Tibial artery (tissue), 4 donors: ENCODE measurements at places on chromosomes 7 and 10.

DNA sequence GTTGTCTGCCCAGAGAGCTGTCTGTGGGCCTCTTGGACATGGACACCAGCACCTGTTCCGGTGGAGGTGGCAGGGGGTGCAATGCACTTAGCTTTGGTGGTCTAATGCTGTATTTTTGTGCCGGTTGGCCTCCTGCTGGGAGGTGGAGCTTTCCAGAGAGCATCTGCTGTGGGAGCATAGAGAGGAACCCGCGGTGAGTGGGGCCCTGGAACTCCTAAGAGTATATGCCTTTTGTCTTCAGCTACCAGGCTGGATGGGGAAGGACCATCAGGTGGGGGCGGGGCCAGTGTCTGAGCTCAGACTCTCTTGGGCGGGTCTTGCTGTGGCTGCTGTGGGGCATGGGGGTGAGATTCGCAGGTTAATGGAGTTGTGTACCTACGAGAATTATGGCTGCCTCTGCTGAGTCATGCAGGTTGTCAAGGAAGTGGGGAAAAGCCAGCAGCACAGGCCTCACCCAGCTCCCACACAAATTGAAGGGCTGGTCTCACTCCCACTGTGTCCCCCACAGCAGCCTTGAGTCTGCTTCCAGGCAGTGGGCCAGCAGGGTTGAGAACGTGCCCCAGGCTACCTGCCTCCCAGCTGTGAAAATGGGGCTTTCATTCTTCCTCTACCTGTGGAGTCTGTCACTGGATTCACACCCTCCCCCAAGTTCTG lies 29.0 kb downstream of the JAKMIP3 start:
- DNase-seq, result no peak

DNA sequence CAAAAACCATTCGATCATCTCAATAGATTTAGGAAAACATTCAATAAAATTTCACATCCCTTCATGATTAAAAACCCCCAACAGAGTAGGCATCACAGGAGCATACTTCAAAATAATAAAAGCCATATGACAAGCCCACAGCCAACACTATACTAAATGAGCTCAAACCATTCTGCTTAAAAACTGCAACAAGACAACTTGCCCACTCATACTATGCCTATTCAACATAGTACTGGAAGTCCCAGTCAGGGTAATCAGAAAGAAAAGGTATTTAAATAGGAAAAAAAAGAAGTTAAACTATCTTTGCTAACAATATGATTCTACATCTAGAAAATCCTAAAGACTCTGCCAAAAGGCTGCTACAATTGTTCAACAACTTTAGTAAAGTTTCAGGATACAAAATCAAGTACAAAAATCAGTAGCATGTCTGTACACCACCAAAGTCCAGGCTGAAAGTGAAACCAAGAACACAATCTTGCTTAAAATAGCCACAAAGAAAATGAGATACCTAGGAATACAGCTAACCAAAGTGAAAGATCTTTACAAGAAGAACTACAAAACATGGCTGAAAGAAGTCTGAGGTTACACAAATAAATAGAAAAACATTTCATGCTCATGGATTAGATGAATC lies 882.6 kb downstream of the GRM8 start:
- no peak for DNase-seq

- DNase-seq, result no peak
These were observed 481.0 kb downstream of the TNS3 start for GRCh38 chr7:47100817-47101435.

DNA sequence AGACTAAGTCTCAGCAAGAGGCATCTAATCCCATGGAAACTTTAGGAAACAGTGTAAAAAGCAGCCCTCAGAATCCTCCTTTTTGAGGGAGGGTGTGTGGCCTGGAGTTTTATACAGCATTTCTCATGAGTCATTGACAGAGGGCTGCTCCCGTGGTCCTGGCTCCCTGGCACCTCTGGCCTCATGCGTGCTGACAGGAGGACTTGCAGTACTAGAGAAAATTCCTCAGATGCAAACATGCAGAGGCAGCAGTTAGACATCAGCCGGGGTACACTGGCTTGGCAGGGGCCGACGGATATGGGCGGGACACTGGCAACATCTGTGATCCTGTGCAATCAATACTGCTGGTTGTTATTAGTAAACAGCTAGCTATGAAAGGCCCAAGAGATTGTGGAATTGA lies 925.1 kb upstream of the CELF2 start:
- DNase-seq, result no peak

GRCh38 chr7:43570688-43571365 lies 12.1 kb upstream of the STK17A start:
- no peak for DNase-seq

GRCh38 chr10:22684699-22685098 lies 29.7 kb downstream of the PIP4K2A start:
- no peak for DNase-seq

DNA sequence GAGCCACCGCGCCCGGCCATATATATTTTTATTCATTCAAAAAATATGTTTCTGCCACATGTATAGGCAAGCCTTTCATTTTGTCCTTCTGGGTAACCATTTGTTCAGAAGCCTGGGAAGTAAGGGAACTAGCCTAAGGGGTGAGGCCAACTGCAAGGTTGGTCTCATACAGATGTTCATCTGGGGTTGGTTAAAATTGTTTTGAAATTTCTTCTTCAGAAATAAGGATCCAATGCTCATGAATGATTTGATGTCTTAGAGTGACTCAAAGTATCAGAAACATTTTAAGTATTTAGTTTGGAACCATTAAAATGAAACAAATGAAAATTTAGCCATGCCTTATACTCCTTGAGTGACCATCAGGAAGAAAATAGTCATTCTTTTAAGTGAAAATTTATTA lies 397.2 kb downstream of the SUGCT start:
- no peak for DNase-seq

DNA sequence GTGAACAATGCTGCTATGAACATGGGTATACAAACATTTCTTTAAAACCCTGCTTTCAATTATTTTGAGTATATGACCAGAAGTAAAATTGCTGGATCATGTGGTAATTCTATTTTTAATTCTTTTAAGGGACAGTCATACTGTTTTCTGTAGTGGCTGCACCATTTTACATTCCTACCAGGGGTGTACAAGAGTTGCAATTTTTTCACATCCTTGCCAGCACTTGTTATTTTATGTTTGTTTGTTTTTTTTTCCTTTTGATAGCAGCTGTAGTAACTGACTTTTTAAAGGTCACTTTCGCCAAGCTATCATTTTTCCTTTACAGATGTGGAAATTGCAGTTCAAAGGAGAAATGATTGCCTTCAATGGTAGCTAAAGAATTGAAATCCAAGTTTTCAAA lies 99.5 kb downstream of the GPR85 start:
- DNase-seq, result no peak

DNA sequence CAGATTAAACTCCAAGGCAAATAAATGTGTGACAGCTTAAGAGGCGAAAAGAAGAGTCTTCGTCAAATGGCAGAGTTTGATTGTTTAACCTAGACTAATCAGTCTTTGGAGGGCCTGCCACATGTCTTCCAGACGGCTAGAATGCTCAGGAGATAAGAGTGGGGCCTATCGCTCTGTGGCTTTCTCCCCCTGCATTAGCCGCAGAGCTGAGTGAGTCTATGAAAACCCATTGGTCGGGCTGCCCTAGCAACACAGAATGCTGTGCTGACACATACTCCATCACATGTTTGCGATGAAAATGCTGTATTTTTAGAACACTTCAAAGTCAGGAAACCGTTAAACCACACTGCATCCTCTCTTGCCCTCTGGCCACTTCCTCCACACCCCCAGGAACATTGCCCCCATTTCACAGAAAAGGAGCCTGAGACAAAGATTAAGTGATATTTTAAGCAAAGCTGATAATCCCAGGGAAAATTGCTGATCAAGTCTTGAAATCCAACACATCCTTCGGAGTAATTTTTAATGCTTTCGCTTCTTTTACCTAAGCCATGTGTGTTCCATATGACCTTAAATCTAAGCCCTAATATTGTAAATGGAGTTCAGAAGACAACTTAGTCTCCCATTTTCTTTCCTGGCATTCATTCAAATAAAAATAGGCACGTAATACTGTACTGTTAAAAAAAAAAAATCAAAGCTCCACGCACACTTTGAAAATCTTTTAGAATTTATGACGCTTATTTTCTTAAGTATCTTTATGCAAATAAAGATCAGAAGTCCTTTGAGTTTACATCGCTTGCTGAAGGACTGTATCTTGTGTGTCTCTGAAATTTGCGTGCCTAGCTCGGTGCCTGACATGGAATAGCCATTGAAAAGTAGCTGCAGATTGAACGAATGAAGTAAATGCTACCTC lies 161.2 kb downstream of the CELF2 start:
- DNase-seq, result no peak

DNA sequence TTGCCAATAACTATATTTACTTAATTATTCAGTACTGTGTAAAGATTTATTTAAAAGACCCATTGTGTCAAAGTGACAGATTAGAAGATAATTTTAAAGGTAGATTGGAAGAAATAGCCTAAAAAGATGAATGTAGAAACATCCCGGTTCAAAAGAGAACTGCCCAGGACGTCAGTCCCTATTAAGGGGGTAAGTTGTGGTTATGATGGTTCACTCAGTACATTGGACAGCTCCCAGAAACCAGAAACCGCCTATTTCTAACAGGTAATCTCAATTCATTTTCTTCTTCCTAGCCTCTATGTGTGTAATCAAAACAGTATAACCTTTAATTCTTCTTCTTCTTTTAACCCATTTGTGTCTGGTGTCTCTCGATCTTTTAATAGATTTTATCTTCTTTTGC lies 1.5 kb upstream of the FERD3L start:
- DNase-seq, result no peak

- DNase-seq, result peak; percentile 73
These were observed 115.9 kb upstream of the EEPD1 start for GRCh38 chr7:36037121-36037662.

DNA sequence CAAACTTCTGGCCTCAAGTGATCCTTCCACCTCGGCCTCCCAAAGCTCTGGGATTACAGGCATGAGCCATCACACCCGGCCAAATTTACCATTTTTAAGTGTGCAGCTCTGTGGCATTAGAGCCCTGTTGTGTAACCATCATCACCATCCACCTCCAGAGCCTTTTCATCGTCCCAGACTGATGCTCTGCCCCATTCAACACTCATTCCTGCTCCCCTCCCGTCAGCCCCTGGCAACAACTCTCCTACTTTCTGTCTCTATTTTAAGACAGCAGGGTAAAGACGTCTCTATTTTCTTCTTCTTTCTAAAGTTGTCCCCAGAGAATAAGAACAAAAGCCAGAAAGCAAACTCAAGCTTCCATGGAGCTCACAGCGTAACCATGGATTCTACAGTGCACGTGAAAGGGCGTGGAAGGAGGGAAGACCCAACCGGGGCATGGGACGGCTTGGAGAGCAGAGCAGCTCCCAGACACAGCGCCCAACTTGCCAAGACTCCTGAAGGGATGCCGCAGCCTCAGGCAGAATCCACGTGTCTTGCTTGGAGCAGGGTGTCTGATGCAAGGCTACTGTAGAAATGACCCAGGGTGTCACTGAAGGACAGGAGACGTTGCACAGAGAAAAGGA lies 42.7 kb upstream of the PITRM1 start:
- DNase-seq, result no peak

GRCh38 chr7:106082087-106082854 lies 29.8 kb downstream of the SYPL1 start:
- no peak for DNase-seq

DNA sequence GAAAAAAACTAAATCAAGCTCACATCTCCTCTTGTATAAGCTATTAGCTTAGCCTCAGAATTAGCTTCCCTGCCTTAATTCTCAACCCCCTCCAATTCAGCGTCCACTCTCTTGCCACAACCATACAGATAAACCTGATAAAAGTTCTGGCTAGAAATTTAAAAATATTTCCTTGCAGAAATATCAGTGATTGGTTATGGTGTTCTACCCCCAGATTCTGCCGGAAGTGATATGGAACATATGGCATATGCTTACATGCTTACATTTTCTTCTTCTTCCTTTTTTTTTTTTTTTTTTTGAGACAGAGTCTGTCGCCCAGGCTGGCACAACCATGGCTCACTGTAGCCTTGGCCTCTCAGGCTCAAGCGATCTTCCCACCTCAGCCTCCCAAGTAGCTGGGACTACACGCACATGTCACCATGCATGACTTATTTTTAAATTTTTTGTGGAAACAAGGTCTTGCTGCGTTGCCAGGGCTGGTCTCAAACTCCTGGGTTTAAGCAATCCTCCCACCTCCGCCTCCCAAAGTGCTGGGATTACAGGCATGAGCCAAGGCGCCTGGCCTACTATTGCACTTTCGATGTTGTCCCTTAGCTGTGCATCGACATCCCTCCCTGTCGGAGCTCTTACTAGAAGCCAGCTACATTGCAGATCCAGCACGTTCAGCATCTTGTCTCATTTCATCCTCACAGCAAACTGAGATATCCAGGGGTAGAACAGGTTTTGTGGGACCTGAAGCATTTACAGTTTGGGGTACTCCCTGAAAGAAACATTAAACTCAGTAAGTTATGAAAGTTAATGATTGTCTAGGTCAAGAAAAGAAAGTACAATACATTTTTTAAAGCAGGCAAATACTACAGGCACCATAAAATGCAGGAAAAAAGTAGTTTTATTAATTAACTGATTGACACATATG lies 205.6 kb upstream of the TCF7L2 start:
- no peak for DNase-seq

DNA sequence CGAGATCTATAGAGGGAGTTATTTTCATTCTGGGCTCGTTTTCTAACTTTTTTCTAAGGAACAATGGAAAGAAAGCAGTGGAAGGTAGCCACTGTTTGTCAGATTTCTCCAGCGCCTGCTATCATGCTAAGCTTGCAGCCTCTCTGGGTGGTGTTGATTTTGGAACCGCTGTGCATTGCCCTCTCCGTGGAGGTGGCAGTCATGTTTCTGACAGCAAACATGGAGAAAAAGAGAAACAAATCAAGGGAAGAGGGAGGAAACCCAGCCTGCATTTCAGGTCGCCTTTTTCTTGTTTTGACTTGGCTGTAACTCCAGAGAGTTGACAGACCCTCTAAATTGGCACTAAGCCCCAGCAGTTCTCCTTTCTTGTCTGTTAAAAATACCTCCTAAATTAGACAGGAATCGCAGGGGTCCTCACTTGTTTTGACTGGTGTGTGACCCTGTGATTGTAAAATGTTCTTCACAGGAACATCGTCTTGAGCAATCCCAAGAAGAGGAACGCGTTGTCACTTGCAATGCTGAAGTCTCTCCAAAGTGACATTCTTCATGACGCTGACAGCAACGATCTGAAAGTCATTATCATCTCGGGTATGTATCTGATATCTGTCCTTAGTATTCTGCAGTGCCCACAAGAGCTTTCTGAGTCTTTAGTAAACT lies 4.8 kb downstream of the ECHDC3 start:
- no peak for DNase-seq

DNA sequence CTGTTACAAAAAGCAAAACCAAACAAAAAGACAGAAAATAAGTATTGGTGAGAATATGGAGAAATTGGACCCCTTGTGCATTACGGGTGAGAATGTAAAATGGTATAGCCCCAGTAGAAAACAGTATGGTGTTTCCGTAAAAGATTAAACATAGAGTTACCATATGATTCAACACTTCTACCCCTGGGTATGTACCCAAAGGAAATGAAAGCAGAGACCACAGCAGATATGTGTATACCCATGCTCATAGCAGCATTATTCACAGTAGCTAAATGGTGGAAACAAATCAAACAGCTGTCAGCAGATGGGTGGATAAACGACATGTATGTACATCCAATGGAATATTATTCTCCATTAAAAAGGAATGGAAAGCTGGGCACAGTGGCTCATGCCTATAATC lies 42.4 kb downstream of the STARD3NL start:
- no peak for DNase-seq
